ENCODE measurements at places on chromosomes 5 and 9.

DNA sequence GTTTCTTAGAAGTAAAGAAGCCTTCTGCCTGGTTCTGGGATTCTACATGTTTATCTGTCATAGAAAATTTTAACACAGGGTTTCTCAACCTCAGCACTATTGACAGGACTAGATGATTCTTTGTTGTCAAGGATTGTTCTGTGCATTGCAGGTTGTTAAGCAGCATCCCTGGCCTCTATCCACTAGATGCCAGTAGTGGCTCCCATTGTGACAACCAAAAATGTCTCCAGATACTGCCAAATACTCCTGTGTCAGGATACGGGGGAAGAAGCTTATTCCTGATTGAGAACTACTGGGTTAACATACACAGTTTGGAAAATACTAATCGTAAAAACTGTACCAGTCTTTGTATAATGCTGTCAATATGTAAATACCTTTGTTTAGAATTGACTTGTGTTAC, 167.1 kb downstream of the NIPBL start:
- no peak for DNase-seq

DNA sequence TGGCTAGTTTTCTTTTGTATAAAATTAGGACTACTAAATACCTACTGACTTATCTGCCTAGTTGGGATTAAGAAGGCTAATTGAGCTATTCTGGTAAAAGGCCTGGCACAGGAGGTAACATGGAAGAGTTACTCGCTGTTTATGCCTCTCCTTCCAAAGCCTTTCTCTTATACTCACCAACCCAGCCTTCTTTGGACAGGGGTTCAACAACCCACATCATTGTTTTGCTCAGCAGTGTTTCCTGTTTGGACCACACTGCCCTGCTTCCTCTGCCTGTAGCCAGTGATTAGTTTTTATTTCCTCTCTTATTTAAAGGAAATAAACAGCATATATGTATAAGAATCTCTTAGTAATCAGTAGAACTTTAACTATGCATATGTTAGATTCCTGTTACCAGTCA, 85.1 kb upstream of the TLX3 start:
- DNase-seq = no peak

DNA sequence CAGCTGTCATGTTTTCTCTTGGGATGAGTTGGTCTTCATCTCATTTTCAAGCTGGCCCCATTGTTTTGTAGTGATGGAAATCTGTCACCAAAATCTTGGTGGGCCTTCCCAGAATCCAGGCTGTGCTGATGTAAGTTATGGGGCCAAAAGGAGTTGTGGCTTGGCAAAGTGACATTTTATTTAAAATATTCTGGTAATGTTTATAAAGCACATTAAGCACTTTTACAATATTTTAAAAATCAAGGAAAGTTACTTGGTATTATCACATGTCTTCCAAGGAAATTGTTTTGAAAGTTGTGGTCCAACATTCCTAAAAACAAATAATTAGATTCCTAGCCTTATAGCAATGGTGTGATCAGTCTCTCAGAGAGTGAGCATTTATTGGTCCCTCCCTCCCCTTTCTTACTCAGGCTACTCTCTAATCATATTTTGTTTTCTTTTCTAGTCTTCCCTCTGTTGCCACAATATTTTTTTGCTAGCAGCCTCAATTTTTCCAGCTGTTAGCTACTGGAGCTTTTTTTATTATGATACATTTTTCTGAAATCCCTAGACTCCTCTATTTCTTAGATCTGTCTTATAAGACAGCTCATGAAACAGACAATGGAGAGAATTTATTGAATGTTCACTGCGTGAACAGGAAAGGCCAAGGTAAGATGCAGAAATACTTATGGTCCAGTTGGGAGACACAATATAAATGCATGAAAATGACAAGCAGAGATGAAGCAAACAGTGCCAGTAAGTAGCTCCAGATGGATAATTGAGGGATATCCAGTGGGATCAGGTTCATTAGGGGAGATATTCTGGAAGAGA, 408.1 kb upstream of the ZNF608 start:
- no peak for DNase-seq

DNA sequence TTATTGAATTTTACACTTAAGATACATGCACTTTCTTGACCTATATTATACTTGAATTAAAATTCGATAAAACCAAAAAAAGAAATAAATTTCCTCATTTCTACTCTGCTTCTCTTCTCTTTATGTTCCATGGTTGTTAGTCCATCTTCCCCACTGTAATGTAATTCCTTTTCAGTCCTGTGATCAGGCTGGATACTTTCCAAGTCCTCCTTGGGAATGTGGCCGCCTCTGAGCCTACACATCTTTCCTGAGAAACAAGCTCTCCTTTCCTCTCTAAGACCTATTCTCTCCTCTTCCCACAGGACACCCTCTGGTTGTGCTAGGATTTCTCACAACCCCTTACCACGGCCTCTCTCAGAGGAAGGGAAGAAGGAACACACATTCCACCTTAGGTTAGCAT, 285.1 kb downstream of the DNAH5 start:
- no peak for DNase-seq

DNA sequence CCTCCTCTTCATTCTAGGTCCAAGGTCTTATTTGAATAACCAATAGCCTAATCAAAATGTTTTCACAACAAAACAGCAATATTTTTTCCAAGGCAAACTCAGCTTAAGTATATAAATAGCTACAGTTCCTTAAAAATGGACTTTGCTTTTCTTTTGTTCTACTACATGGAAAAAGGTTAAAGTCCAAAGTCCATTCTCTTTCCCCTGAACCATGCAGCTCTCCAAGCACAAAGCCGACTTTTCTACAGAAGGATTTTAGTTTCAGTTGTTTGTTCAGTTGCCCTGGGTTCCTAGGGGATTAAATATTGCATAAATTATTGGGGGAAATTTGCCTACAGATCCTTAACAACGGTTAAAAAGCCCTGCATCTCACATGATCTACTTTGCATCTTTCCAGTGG, 677.0 kb upstream of the KLF4 start:
- no peak for DNase-seq

DNA sequence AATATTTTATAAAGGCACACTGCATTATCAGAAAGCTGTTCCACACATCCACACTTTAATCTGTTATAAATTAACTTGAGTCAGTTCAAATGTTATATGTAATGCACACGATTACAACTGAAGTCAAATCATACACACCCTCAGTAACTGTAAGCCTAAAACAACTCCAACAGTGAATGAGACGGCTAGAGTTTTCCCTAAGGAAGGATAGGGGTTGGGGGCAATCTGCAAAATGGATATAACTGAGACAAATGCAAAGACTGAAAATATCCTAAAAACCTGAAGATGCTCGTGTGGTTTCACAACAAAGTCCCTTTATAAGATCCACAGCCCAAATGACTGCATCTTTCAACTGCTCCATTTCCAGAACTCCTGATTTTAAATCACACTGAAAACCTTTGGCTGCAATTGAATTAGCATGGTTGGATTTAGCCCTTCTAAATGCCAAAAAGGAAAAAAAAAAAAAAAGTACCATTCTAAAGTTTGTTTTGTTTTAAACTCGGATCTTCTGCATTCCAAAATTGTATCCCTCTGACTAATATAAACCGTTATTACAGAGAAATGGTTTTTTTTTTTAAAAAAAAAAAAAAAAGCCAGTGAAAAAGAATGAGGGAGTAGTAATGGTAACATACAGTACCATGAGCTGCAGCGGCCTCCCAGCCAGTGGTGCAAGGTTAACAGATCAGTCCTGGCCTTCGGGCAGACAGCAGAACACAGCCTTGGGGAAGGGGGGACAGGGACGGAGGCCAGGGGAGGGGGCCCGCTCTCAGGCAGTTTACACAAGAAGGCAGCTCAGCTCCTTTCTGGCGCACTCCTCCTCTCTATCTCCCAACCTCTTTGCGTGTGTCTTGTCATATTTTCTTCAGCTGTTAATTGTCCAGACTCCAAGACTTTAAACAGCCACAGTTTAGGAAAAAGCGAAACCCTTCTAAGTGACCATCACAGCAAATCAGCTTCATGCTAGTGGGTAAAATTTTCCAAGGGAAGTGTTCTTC, 166.1 kb downstream of the BNC2 start:
- no peak for DNase-seq

DNA sequence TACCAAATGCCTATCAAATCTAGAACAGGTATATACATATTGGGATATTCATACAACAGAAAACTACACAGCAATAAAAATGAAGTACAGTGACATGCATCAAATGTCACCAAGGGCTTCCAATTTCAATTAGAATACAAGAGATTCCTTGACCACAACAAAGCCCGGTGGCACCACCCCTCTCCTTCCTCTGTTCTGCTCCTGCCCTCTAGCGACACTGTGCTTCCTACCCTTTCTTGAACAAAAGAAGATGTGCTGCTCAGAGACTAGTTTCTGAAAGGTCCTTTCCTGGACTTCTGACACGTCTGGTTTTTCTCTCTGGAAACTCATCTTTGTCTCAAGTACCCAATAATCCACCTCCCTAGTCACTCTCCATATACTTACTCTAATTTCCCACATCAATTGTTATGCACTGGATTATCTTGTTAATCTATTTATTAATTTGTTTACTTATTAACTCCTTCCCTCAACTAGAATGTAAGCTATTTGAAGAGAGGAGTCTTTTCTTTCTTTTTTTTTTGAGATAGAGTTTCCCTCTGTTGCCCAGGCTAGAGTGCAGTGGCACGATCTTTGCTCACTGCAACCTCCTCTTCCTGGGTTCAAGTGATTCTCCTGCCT, 70.4 kb upstream of the CTSV start:
- no peak for DNase-seq

DNA sequence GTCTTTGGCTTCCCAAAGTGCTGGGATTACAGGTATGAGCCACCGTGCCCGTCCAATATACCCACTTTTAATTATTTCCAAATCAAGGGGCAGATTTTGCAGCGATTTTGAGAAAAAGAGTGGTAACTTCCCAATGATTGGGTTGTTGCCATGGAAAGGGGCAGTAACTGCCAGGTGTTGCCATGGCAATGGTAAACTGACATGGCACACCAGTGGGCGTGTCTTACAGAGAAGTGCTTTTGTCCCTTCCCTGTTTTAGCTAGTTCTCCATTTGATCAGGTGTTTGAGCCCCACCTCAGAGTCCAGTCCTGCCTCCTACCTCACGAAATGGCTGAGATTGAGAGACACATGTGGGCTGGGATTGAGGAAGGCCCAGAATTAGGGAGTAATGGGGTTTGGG, 86.3 kb upstream of the IER5L start:
- DNase-seq = no peak

- no peak for DNase-seq
Observed at GRCh38 chr9:129245276-129245675, 67.2 kb upstream of the IER5L start.

DNA sequence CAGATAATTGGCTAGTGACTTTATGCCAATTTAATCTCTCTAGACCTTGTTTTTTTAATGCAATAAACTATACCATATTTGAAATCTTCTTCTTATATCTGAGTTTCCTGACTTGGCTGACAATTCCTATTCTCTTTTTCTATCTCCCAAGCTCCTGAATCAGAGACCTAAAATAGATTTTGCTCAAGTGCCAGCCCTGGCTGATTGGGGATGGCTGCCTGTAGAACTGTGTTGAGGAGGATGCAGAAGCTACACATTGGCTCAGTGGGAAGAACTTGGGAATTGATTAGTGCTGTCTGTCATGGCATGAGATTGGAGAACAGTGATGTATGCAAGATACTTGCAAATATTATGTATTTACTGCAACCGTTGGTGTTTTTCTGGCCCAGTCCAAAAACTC, 132.8 kb downstream of the INSYN2B start:
- no peak for DNase-seq

DNA sequence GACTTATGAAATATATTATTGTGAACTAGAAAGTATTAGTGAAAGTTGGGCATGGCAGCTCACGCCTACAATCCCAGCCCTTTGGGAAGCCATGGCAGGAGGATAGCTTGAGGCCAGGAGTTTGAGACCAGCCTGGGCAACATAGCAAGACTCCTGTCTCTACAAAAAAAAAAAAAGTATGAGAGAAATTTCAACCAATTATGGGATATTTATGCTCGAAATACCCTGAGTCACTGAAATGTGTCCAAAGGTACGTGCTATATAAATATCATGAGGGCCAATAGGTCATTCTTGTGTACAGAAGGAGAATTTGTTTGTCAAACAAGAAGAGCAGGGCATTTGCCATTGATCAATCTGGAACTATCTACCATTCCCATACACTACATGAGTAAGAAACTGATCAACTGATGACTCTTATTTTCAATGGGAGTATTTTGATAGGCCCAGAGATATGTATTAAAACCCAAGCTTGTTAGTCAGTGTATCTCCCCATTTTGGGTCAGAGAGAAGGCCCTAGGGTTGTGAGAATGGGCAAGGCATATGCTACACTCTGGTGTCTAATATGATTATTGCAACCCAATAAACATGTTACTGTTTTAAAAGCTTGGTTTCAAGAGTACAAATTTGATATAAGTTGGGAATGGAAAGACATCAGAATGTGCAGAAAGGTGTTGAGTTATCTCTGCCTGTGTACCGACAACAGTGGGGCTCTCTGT, 21.7 kb upstream of the HOMER1 start:
- no peak for DNase-seq

GRCh38 chr9:136700304-136700703, 12.1 kb upstream of the DIPK1B start:
- no peak for DNase-seq

Measured in activated CD4-positive, CD25-positive, alpha-beta regulatory T cell (primary cell).